Stimulated activated CD8-positive, alpha-beta memory T cell treated with anti-CD3 and anti-CD28 coated beads, Interleukin-7, amount 100 ng/mL, for 48 hours (primary cell): ENCODE measurements at places on chromosomes 16 and 17.

GRCh38 chr17:42459256-42459800 lies 650 bp downstream of the ATP6V0A1 start:
- no peak for DNase-seq

GRCh38 chr16:25250467-25250866 lies 7.2 kb downstream of the ZKSCAN2 start:
- DNase-seq: no peak

DNA sequence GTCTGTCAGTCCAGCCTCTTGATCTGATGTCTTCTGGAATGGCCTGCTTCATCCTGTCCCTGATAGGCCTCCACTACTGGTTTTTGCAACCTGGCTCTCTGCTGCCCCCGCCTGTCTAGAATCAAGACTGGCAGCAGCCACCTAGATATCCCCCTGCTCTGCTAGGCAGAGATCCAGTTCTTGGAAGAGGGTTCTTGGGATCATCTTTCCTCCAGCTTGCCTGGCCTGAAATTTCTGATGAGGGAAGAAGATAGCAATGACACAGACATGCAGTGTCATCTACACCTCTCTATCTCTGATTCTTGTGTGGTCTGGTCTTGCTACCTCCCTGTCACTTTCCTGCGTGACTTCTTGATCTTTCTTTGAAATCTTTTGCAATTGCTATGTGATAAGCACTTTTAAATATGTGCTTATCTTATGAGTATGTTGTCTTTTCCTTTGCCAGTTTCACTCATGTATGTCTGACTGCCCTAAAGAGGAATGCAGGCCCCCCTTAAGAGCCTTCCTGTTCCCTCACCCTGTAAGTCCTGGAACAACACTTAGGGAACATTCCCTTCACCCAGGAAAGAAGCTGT lies 20.3 kb upstream of the NFATC3 start:
- DNase-seq: peak; percentile 59

- DNase-seq: no peak
Measured at GRCh38 chr16:90018652-90019542, at the start of gene DBNDD1. TSS of gene DBNDD1 (minus strand) at chr16:90019456. CDS start at chr16:90019341, 115 bp downstream.

DNA sequence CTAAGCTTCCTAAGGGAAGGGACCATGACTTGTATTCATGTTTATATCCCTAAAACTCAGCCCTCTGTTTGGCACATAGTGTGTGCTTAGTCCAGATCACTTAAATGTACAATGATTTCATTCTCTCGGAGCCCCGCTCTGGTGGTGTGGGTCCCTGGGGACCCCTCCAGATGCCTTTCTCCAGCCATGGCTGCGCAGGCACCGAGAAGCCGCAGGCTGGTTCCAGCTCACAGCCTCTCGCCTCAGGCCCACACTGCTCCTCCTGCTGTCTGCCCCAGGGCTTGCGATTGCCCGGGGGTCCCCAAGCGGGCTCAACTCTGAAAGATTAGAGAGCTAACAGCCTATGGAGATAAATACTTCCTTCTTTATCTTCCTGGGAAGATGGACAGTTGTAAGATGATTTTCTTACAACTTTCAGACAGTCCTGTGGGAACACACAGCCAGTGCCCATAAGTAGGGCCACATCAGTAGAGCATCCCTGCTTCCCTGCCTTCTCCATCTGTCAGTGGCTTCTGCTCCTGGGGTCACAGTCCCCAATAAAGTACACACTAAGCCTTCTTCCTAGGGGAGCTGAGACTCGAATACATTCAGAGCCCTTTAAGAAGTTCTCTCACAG lies 66.2 kb downstream of the CENPV start:
- DNase-seq: no peak

DNA sequence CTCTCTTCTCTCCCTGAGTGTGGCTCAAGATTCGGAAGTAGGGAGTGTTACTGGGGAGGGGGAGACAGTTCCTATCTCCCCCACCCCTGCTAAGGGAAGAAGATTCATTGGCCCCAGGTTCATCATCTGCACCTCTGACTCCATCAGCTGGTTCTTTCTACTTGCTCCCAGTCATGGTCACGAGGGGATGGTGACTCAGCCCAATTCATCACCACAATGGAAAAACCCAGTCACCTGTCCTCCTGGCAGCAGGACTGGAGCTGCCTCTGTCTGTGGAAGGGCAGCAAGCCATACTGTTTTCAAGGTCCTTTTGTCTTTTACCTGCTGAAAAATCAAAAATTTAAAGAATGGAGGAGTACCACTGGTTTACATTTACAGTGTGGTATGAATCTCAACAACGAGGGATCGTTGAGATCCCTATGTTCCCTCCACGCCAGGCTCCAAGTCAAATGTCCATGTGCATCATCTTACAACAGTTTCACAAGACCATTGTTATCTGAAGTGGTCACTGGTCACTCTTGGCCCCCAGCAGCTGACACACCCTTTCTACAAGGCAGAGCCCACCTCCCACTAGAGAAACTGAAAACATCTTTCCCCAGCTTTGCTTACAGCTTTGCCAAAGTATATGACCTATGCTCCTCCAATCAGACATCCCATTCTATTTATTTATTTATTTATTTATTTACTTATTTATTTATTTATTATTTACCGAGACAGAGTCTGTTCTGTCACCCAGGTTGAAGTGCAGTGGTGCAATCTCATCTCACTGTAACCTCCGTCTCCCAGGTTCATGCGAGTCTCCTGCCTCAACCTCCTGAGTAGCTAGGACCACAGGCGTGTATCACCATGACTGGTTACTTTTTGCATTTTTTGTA lies 40.4 kb upstream of the NDRG4 start:
- DNase-seq: peak; percentile 19

GRCh38 chr17:49823614-49824013 lies 24.3 kb downstream of the TAC4 start:
- no peak for DNase-seq

DNA sequence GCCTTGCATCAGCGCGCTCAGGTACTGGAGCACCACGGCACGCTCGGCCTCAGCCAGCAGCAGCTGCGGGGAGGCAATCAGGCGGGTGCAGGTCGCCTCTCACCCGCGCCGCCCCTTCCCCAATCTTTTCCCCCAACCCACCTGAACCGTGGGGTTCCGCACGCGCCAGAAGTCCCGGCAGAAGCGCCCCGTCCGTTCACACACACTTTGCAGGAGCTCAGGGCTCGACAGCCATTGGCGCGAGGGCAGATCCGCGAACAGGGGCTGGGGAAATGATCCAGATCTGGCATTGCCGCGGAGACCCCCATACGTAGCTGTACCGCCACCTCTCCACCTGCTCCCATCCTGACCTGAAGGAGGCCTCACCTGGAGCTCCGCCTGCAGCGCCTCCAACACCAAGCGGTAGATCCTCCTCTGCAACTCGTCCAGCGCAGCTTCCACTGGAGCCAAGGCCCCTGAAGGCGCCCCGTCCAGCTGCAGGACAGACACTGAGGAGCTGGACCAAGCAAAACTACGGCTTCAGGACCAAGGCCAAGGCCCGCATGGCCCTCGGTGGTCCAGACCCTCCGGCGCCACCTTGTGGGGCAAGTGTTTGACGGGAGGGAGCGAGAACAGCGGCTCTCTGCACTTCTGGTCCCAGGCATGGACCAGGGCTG lies 1.4 kb upstream of the MATCAP1 start:
- peak; percentile 62 for DNase-seq

GRCh38 chr16:55476625-55477533 lies 2.1 kb upstream of the MMP2 start:
- no peak for DNase-seq

DNA sequence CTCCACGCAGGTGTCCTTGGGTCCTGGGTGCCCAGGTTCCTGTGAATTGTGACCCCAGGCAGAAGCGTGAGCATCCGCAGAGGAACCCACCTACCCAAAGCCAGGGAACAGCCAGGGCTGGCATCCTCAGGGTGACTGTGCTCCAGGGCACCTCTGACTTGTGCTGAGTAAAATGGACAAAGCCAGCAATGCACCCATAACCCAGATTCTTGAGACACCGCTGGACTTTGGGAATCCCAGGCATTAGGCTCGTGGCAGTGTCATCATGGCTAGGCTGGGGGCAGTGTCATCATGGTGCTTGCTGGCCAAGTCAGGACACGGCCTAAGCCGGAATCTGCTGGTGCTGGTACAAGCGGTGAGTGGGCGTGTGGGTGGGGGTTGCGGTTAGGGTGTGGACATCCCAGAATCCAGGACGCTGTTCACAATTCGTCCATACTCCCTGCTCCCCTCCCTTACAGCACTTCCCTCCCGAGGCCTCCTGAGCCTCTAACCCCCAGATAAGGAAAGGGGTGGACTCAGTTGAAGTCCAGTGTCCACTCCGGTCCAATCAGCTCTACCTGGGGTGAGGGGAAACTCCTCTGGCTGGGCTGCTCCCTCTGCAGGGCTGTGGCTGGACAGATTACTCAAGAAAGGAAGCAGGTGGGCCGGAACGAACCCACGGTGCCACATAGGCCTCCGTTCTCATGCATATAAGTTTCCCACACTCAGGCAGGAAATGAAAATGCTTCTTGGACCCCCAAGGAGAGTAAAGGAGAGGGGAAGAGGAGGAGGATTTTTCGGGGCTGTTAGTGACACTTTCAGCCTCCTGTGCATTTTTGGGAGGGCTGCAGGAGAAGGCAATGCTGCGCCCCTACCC lies 138.9 kb downstream of the SEC14L1 start:
- DNase-seq: no peak

GRCh38 chr16:75252049-75252864 lies 833 bp upstream of the BCAR1 start:
- no peak for DNase-seq

DNA sequence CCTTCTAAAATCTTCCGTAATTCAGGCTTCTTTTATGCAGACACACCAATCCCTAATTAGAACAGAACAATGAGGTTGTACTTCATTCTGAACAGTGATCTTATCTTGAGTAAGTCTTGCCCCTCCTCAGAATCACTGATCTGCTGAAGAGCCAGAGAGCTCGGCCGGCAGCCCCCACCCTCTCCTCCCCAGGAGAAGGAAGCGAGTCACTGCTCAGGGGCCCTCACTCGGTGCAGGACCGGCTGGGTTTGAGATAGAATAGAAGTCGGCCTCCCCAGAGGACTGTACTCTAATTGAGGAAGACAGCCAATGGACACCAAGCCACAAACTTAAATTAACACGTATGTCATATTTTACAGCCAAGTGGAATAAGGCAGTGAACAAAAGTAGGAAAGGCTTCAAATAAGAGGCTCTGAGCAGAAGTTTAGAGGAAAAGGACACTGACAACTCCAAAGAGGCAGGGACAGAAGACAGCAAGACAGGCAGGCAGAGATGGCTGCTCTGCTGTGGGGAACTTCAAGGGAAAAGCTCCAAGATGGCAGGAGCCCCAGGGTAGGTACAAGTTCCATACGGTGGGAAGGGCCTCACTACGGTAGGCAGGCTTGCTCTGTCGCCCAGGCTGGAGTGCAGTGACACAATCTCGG lies 18.6 kb downstream of the CREBBP start:
- no peak for DNase-seq

- DNase-seq: no peak
Measured at GRCh38 chr16:81318711-81319110, 3.9 kb downstream of the GAN start.

DNA sequence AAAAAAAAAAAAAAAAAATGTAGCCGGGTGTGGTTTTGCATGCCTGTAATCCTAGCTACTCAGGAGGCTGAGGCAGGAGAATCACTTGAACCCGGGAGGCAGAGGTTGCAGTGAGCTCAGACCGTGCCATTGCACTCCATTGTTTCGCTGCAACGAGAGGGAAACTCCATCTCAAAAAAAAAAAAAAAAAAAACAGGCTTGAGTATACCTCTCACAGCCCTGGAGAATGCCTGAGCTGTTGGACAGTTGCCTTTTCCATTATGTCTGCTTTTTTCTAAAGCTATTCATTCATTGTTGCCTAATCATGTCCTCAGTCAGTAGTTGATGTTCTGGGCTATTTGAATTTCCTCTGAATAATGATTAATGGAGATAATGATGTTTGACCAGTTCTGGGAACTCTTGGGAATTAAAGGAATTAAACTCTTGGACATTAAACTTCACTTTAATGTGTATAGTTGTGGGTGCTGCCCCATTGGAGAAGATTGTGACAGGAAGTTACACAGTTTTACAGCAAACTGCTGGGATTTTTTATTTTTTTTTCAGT lies 11.8 kb downstream of the HMOX2 start:
- DNase-seq: no peak

- no peak for DNase-seq
Measured at GRCh38 chr17:9763643-9764042, 27.7 kb downstream of the DHRS7C start.

DNA sequence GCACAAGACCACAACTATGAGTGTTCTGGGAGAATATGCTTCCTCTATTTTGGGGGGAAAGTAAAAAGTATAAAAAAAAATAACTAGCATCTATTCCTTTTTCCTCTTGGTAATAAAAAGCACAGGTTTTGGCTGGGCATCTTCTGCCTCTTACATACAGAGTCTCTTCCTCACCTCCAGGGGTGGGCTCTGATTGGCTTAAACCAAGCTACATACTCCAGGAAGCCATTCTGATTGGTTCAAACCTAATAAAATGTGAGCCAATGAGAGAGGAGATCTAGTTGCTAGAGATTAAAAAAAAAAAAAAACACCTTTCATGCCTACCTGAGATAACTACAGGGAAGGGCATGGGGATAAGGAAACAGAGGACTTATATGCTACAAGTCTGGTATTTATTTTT lies 365.9 kb upstream of the ERCC4 start:
- no peak for DNase-seq

DNA sequence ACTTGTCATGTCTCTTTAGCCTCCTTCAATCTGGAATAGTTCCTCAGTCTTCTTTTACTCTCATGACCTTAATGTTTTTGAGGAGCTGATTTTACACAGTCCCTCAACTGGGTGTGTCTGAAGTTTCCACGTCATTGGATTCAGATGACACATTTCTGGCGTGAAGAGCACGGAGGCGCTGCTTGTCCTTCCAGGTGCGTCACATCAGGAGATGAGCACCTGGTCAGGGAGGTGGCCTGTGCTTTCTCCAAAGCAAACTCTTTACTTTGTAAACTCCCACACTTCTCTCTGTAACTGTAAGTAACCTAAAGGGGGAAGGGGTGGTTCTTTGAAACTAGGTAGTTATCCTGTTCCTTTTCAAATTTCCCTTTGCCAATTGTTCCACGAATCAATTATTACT lies 52.5 kb upstream of the MNT start:
- no peak for DNase-seq

- no peak for DNase-seq
Measured at GRCh38 chr16:28513484-28514181, 7.0 kb upstream of the IL27 start.

DNA sequence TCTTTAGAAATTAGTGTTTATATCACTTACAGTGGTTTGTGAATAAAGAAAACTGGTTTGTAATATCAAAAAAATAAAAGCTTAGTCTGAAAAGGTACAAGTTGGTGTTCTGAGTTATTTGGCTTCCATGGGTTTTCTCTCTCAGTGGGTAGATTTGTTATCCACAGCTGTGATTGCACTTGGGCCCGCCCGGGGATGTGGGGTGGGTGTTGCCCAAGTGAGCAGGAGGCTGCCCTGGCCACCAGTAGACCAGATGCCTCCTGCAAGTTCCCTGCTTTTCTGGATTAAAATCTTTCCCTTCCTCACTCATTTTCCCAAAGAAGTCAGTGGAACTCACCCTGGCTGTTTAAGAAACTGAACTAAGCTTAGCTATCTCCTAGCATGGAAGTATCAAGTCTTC lies 380.6 kb downstream of the RBFOX1 start:
- no peak for DNase-seq

DNA sequence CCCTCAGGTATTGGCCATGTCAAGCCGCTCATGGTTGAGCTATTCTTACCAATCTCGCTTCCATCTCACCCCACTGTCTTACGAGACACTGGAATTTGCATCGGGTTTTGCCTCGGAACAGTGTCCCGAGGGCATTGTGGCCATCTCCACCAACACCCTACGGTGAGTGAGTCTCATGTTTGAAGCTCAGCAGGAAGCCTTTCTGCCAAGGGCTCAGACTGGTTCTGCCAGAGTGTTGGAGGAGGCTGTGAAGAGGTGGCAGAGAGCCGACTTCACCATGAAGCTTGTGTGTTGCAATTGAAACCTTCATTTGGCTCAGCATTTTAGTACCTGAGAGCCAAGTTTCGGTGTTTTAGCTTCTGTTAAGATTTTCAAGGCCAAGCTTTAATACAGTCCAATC lies 38.0 kb downstream of the SF3B3 start:
- DNase-seq: no peak
